Right renal cortex interstitium (tissue), 3 donors: ENCODE measurements at places on chromosomes 4 and X.

DNA sequence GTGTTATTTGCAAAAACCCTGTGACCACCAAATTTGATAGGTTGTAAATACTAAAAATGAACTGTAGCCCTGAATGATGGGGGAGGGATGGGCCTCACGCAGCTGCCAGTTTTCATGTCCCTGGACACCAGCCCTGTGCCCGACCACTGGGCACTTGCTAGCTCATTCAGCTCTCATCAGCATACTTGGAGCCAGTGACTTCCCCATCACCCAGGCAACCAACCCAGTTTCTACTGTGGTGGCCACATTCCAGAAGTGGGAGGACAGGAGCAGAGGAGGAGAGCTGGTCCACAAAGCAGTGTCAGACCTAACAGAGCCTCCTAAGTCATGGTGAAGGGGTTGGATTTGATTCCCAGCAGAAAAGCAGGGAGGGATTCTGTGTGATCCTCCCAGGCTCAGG is 128.2 kb downstream of the CPEB2 start:
- no peak for DNase-seq

GRCh38 chr4:143858456-143858855 is 46.9 kb downstream of the GYPE start:
- no peak for DNase-seq

DNA sequence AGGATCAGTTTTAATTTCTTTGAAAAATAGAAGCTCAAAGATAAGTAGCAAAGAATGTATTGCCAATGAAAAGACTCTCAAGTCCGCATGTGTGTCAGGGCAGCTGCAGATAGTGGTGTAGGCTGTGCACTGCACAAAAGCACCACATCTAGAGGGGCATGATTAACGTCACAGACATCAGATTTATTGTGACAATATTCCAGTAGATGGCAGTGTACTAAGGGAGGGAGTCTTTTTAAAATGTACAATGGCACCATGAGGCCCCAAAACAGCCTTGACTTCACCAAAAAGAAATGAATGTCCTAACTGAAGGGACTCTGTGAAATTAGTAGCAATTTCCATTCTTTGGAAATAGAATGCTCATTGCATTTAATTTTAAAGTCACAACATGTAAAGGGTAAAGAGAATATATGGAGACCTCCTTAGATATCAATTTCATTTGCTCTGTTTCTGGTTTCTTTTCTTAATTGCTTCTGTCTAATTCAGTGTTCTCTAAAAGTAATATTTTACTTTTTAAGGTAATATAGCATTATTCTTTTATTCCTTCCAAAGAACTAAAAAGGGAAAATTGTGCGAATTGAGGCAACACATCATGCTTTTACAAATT is 98.4 kb downstream of the ZNF827 start:
- no peak for DNase-seq

GRCh38 chrX:146451136-146451535 is 358.4 kb upstream of the CXorf51B start:
- DNase-seq, result no peak

- DNase-seq, result no peak
These were observed 1131.8 kb downstream of the PCDH7 start for GRCh38 chr4:31851946-31852345.

GRCh38 chr4:139919004-139919403 is 235.0 kb downstream of the MAML3 start:
- no peak for DNase-seq

DNA sequence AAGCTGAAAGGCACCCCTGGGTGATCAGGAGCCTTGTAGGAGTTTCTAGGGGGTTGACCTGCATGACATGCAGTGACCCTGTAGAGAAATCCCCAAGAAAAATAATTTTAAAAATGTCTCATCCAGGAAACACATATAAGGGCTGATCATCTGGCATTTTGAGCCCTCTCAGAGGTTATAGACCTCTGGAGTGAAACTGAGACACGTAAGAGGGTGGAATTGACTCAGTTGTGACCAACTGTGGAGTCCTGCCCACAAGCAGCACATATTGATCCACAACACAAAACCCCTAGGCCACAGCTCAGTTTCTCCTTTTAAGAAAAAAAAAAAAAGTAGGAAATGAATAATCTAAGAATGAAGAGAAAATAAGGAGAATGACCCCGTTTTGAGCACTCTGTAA is 32.5 kb upstream of the MTMR8 start:
- DNase-seq, result no peak

DNA sequence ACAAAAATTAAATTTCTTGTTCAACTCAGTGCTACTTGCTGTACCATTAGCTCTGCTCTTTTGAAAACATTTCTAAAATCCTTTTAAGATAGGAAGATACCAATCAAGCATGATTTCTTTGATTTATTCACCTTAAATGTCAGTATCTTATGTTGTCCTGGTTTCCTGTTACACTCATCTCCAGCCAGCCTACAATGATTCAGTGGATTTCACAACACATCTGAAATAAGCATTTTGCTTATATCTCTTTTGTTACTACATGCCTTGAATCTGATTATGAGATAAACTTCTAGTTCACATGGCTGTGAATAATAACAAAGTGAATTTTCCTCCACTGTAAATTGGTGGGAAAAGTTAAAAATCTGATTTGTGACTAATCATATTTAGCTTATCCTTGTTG is 112.5 kb upstream of the BMP3 start:
- DNase-seq, result no peak

DNA sequence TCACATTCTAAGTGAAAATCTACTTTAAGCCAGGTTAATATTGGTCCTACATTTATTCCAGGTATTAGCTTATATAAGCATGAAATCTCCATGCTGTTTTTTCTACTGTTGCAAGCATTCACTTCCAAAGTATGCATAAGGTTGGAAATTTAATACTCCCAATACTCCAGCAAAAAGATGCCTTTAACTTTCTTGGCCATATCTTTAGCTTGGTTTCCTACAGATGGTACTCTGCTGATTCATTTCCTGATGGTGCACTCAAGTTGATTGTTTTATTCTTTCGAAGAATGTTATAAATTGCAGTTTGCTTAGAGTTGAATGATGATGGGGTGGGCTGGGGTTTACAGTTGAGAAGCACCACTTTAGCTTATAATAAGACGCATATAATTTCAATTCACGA is 330.2 kb downstream of the PTTG2 start:
- DNase-seq, result no peak

GRCh38 chrX:39766855-39767254 is 330.9 kb downstream of the BCOR start:
- no peak for DNase-seq

DNA sequence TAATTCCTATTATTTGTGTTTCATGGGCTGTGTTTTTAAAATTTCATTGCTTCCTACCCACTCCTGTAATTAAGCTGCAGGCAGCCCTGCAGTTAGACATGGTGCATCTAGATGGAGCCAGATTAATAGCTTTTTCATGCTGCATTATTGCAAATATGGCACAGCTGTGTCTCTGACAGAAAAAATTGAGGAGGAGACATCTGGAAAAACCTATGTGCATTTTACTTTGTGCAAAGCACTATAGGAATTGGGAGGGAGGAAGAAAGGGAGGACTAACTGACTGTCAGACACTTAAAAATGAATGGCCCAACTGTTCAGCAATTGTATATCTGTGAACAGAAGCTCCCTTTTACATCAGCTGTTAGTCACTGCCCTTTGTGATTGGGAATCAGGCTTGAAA is 8.1 kb upstream of the RPGR start:
- no peak for DNase-seq

- no peak for DNase-seq
These were observed at the start of gene MTMR1 for GRCh38 chrX:150692831-150693724. TSS of gene MTMR1 (plus strand) at chrX:150693396. CDS start at chrX:150693531, 135 bp downstream.

- DNase-seq, result no peak
These were observed 105.9 kb upstream of the ADRA2C start for GRCh38 chr4:3660086-3660927.

GRCh38 chrX:62928906-62929305 is 422.2 kb downstream of the SPIN4 start:
- no peak for DNase-seq

GRCh38 chr4:1008840-1009541 is 2.4 kb upstream of the FGFRL1 start:
- DNase-seq, result no peak

DNA sequence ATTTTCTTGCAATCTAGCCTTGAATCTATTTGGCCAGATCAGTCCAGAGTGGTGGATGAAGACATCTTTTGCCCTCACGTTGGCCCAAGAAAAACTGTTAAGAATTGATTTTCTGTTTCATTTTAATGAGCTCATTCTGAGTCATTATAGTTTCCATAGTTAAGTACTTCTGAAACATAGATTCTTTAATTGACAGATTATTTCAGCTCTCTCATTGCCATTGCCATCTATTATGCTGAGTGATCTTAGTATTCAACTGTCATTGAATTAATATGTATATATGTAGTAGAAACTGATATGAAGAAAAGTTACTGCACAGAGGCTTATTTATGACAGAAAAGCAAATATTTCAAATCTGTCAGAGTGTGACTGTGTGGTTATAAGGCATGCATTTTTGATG is 45.5 kb upstream of the PPP1R2C start:
- DNase-seq, result no peak

DNA sequence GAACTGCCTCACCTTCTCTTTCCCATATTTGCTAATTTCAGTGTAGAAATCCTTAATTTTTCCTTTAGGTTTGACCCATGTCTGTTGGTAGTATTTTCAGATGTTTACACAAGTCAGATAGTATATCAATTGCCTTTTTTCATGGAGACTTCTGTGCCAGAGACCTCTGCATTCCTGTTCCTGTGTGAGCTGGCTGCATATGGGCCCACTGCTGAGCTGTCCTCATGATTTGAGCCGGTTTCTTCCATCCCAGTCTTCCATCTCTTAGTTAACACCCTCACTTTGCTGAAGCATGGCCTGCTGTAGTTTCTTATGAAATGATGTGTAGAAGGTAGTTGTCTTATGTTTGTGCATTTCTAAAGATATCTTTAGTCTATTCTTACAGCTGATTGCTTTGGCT is 40.0 kb downstream of the CDS1 start:
- DNase-seq, result no peak

GRCh38 chrX:44162964-44163475 is 180.5 kb downstream of the EFHC2 start:
- DNase-seq, result no peak

GRCh38 chrX:103918050-103918449 is 44.4 kb upstream of the TMSB15B start:
- DNase-seq, result peak; percentile 48

GRCh38 chr4:104942990-104943743 is 203.5 kb upstream of the TET2 start:
- no peak for DNase-seq

GRCh38 chr4:101864660-101865059 is 74.1 kb downstream of the BANK1 start:
- DNase-seq, result no peak

DNA sequence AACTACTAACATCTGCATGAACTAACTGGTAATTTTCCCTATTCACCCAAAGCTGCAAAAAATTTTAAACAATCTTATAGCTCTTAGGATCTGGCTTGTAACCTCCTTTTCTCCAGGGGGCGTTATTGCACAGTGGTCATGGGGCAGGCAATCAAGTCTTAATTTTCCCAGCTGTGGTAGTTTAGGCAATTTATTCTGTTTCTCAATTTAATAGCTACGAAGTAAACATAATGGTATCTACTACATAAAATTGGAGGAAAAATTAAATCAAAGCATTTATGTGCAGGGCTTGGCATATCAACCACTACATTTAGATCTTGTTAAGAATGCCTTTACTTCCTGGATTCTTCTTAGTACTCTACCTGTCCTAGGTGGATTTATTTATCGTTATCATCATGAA is 137.4 kb upstream of the GUCY1A1 start:
- DNase-seq, result no peak

GRCh38 chr4:75848891-75849290 is 53.4 kb downstream of the PPEF2 start:
- DNase-seq, result no peak

GRCh38 chr4:41134581-41134980 is 79.8 kb downstream of the APBB2 start:
- DNase-seq, result no peak

DNA sequence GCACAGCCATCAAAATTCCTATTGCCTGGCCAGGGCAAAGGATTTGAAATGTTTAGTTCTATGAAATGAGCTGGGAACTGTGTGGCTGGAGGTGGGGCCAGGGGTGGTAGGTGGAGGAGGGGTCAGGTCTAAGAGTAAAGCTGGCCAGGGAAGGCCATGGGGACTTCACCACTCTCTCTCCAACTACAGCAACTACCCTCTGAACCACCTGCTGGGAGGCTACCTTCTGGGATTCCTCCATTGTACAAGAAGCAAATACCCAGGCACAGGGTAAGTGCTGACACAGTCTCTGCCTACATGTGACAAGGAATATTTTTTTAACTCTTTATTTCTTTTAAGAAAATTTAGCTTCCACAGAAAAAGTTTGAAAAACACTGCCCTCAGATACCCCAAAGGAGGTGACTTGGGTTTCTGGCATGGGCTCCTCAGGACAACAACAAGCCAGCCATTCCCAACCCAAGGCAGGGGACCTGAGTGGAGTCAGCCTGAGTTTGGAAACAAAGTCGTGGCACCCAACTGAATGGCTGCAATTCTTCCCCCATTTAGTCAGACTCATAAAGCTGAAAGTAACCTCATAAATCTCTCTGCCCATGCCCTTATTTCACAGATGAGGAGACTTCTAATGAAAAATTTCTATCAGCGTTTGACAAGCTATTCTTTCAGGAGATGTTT is 593.8 kb upstream of the DIPK2B start:
- no peak for DNase-seq

DNA sequence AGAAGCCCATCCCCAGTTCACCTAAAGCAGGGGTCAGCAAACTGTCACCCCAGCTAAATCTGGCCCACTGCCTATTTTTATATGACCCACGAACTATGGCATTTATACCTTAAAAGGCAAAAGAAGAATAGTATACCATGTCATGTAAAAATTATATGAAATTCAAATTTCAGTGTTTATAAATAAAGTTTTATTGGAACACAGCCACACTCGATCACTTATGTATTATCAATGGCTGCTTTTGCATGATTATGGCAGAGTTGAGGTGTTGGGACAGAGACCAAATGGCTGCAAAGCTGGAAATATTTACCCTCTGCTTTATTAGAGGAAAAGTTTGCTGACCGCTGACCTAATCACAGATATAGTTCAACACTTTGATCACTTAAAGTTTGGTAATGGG is 59.2 kb upstream of the GATB start:
- no peak for DNase-seq

DNA sequence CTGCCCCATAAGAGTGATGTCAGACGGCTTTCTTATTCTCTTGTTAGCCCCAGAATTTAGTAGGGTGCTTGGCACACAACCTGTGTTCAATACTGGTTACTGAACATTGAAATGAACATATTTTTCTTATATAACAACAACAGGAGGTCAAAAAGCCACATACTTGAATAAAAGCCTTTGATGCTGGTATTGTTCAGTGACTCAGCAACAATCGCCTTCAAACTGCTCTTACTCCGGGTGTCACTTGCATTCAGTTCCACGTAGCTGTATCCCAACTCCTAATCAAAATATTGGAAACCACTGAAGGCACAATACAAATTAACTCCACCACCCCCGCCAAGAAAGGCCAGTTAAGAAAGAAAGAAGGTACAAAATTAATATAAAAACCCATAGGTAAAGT is 61.5 kb downstream of the RFC1 start:
- no peak for DNase-seq

DNA sequence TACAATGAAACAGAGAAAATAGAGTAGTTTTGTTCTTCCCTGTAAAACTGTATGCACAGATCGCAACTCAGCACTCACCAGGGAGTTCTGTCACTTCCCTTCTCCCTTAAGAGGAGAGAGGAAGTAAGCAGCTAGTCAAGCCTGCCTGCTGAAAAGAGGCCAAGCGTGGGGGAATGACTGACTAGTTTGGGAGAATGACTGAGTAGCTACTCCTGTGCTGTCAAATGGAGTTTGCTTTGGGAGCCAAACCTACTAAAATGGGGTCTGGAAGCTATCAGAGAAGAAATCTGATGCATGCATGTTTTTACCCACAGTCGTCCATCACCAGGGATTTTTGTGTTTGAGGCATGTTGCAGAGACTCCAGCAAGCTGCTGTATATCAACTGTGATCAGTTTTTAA is 54.6 kb upstream of the LHFPL1 start:
- no peak for DNase-seq
